ENCODE measurements at places on chromosomes 16 and 17.

- DNase-seq = no peak
These were observed 31.7 kb downstream of the ADCY7 start for GRCh38 chr16:50298075-50298460.

- no peak for DNase-seq
These were observed 9.0 kb downstream of the DECR2 start for GRCh38 chr16:410516-411178.

DNA sequence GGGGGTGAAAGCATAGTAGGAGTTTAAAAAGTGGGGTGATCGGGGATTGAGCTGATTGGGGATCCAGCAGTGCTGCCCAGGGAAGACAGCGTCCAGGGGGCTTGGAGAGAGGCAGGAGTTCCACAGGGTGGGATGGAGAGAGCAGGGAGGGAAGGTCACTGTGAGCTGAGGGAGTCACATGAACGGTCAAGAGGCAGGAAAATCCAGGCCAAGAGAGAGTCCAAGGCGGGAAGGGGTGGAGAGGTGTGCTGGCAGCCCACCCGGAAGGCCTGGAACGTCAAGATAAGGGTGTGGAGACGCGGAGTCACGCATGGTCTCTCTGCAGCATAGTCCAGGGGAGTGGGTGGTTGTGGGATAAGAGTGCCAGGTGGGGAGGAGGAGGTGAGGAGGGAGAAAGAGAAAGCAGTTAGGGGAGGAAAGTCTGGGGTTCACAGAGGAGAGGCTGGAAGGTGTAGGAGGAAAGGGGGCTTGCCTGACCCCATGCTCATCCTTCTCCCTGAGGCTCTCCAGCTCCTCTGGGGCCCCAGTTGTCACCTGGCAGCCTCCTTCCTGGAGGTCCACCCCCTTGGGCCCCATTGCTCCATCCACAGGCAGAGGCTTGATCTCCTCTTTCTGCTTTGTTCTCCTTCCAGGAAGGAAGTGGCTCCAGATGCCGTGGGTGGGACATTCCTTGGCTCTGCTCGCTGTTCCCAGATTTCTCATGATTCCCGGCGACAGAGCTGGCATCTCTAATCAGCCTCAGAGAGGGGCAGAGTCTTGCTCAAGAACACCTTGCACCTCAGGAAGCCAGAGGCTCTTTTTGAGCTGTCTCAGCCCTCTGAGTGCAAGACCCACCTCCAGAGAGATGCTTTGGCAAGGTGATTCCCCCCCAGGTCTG is 28.7 kb downstream of the CCR7 start:
- DNase-seq = no peak

- no peak for DNase-seq
These were observed 138.7 kb downstream of the GAS7 start for GRCh38 chr17:10059684-10060211.

- peak; percentile 92 for DNase-seq
These were observed 631 bp downstream of the KREMEN2 start for GRCh38 chr16:2964475-2965336.

DNA sequence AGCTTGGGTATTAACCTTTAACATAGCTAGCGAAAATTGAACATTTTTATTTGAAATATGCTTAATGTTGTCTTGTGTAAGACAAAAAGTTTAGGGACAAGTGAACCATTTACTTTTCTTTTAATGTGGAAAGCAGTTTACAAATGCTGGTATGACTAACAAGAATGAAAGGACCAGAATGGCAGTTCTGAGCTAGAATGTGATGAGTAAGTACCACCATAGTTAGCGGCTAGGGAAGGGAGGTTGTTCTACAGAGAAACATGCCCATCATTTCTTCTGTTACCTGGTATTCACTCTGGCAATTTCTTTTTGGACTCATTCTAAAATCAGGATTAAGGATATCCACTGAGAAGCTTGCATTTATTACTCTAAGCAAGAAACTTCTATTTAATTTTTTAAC is 121.1 kb downstream of the WWOX start:
- DNase-seq = no peak

DNA sequence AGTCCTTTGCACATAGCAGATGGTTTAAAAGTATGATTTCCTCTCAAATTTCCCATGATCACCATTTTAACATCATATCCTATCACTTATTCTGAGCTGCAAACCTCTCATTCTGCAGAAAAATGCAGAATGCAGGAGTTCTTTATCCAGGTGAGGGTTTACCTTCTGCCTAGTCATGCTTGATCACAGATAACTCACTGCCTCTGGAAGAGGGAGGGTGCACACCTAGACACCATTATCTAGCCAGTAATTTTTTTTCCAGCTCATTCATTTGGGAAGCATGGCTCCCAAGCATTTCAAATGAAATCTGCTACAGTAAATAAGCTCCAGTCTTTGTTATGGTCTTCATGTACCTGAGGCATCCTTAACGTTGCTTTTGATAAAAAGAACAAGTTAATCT is 38.0 kb downstream of the RFFL start:
- DNase-seq = no peak

DNA sequence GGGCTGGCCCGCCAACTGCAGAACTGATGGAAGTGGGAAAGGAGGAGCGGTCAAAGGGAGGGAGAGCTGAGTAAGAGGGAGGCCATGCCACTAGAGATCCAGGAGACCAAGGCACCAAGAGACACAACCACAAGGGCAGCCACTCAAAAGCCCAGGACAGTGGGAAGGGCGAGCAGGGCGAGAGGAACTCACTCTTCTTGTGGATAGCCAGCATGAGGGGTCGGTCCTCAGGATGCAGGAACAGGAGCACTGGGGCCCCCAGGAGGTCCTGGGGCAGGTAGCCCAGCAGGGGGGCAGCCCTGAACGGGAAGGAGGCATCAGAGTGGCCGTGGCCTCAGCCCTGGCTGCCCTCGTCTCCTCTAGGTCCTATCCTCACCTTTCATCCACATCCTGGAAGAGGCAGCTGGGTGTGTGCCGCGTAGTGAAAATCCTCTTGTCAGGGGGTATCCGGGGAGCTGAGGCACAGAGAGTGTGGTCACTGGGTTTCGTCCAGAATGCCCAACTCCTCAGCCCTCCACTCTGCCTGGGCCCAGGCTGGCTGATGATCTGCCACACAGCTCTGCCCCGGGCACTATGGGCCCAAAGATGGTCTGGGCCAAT is 4.3 kb downstream of the PER1 start:
- peak; percentile 55 for DNase-seq

DNA sequence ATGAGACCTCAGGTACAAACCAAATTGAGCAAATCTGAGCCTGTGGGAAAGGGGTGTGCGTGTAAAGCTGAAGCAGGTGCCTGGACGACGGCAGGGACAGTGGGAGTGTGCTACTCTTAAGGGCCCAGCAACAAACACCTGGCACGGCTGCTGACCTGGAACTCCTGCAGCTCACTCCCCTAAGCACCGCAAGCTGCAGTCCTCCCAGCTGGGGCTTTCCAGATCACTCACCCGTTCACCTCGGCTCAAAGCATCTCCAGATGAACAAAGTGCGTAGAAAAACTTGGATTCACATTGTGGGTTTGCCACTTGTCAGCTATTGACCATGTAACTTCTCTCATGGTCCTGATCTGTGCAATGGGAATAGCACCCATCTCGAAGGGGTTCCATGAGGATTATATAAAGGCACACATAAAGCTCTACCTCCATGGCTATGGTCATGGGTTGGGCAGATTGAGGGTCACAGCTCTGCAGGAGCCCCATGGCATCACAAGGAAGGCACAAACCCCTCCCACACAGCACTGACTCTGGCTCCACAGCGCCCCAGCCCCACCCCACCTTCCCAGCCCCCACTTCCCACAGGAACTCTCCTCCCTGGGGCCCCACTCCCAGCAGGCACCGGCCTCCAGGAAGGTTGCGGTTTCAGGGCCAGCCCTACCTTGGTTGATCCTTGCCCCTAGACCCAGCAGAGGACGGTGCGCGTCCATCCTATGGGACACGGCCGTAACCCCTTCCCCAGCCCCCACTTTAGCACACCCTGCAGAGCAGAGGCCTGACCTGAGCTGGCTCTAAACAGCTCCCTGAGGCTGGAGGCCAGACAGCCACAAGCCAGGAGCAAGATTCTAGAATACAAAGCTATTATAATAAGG is 21.9 kb downstream of the ST3GAL2 start:
- DNase-seq = no peak

- DNase-seq = no peak
These were observed 15.1 kb upstream of the GUCY2D start for GRCh38 chr17:7987112-7987893.

GRCh38 chr16:15765880-15766279 is 90.9 kb downstream of the MYH11 start:
- peak; percentile 84 for DNase-seq

DNA sequence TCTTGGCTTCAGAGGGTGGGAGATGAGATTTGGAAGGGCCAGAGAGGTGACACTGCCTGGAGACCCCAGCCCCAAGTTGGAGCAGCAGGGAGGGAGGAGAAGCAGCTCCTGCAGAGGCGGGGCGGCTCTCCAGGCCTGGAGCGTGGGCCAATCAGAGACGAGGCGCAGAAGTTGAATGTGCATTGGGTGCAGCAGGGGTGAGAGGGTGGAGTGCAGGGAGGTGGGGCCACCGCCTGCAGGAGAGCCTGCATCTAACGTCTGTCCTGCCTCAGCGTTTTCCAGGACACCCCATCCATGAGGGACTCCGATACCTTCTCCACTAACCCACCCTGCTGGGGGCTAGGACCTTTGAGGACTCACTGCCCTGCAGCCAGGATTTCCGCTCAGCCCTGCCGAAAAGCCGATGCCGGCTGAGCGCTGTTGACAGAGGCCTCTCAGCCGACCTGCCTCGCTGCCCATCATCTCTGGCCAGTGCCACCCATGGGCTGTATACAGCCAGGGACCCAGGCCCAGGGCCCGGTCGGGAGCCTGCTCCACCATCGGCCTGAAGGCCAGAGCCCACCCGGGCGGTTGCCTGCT is 146.2 kb downstream of the ENGASE start:
- DNase-seq = no peak

- no peak for DNase-seq
These were observed 305.0 kb upstream of the MON1B start for GRCh38 chr16:76885776-76886537.

- DNase-seq = no peak
These were observed 69.6 kb upstream of the HS3ST3A1 start for GRCh38 chr17:13671341-13671740.

- peak; percentile 75 for DNase-seq
These were observed 25.0 kb downstream of the MRC2 start for GRCh38 chr17:62652251-62653001.

- no peak for DNase-seq
These were observed 149.7 kb downstream of the RPTOR start for GRCh38 chr17:80694085-80694991.

DNA sequence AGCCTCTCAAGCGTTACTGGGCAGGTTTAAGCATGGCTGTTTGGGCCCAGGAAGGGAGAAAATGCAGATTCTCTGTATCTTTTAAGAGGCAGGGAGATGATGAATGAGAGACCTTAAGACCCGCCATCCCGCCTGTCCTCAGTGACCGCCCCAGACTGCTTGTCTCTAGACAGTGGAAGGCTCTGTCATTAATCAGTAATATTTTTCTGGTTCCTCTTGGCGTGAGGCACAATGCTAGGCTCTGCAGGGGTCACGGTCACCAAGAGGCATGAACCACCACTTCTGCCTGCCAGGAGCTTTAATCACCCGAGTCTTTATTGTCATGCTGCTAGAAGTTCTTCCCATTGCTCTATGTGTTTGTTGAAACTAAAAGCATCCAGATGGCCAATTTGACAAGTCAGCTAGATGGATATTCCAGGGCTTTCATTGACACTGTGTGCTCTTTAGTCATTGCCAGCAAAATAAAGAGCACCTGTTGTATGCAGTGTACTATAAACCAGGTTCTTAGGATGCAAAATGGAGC is 3.2 kb downstream of the SLC6A2 start:
- no peak for DNase-seq

DNA sequence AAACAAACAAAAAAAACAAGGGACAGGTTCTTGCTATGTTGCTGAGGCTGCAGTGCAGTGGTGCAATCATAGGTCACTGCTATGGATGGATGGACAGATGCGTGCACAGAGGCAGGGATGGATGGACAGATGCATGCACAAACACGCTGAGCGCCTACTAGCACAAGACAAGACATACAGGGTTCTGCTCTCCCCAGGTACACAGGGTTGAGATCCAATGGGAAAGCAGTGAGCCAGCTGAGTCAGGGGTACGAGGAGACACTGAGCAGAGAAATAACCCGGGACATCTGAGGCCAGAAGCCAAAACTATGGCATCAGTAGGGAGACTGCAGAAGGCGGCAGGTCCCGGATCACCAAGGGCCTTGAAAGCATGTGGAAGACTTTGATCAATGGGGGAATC is 6.2 kb downstream of the IL32 start:
- DNase-seq = peak; percentile 66

DNA sequence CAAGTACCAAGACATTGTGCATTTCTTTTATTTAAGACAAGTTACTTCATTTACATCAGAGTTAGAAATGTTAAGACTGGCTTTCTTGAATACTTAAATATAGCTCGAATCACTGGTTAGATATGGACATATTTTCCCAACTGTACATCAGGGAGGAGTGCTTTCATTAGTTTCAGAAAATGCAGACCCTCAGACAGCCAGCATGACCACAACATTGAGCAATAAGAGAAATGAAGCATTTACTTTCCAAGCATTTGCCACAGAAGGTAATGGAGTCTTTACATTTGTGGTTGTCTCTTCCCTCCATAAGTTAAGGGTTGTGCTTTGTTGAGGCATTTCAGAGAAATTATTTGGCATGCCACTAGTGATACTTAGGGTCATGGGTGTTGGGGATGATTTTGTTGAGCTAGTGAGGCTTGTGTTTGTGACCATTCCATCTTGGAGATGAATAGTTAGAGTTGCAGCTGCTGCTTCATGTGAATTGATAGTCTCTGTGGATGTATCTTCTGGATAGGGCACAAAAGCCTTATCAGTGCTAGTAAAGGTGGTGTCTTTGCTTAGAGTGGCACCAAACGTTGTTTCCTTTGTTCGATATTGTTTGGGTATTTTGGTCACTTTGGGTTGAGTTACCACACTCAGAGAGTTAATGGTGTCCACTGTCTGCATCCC is 2.1 kb downstream of the OMG start:
- DNase-seq = no peak

GRCh38 chr17:66414561-66415175 is 112.3 kb downstream of the PRKCA start:
- no peak for DNase-seq

DNA sequence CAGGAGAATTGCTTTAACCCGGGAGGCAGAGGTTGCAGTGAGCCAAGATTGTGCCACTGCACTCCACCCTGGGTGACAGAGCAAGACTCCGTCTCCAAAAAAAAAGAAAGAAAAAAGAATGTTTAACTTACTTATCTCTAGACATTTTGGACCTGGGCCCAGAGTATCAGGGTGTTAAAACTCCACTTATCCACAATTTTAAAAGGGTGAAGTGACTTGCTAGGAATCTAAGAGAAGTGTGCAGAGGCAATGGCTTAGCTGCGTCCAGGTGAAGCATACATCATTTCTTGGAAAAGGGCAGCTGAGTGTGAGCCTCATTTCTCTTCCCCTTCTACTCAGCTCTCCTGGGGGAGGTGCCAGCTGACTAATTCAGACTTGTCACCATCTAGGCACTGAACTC is 25.1 kb downstream of the ALDH3A2 start:
- no peak for DNase-seq
